Panc1 (cell line): ENCODE measurements at places on chromosomes 13 and 19.

GRCh38 chr19:18543814-18544475, 572 bp upstream of the FKBP8 start:
- DNase-seq: peak; percentile 41

DNA sequence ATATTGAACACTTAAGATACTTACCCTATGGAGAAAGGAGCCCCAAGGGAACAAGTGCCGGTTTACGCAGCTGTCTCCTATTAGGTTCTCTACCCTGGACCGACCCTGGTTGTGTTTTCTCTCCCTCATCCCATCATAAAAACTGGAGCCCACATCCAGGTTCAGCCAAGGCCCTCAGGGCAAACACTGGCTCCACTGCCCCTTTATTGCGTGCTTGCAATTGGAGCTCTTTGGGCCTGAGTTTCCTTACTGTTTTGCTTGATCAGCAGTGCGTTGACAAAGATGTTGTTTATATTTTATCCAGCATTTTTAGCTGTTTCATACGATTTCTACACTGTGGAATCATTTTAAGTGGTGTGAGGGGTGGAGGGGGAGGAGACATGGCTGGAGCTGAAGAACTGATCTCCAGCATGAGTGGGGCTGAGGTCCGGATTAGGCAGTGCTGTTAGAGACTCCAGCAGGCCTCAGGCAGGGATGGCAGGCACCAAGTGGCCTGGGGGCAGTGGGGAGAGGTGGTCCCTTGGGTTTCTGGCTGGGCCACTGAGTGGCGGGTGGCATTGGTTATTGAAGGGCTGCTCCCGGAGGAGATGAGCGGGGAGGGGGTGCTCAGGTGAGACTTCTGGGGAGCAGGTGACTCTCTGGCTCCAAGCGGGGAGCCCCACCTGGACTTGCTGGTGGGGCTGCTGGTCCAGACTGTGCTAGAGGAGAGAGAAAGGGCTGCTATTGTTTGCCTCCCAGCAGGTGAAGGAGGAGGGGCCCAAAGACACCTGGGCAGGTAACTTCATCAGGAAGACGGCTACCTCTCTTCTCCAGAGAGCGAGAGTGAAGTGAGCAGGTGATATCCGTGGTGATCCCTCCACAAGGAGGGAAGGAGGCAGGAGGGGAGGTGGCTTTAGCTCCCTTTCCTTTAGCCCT, 62.4 kb upstream of the RNF113B start:
- DNase-seq: no peak

DNA sequence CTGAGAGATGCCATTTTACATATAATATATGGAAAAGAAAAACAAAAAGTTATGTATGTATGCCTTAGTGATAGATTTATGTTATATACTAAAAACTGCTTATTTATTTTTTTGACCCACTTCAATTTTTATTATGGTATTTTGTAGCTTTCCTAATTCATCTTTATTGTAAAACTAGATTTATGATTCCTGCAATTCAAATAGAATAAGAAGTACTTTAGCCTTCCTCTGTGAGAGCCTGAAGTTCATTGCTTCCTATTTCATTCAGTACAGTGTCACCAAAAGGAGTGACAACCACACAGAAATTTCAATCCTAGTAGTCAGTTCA, 158.1 kb downstream of the RGCC start:
- DNase-seq: no peak

DNA sequence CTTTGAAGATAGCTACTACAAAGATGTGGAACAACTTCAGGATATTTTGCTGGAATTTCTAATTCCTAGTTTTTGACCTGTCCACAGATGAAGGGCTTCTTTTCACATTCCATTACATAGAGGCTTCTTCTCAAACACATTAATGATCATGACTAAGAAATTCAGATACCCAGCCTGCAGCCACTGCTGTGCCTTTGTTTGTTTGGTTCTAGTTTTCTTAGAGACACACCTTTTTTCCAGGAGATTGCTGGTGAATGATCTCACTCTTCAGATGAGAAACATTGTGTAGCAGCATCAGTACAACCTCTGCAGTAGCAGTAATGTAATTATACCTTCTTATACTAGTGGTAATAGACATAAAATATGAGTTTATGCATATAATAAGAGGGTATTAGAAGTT, 5.0 kb downstream of the TDRD3 start:
- no peak for DNase-seq

DNA sequence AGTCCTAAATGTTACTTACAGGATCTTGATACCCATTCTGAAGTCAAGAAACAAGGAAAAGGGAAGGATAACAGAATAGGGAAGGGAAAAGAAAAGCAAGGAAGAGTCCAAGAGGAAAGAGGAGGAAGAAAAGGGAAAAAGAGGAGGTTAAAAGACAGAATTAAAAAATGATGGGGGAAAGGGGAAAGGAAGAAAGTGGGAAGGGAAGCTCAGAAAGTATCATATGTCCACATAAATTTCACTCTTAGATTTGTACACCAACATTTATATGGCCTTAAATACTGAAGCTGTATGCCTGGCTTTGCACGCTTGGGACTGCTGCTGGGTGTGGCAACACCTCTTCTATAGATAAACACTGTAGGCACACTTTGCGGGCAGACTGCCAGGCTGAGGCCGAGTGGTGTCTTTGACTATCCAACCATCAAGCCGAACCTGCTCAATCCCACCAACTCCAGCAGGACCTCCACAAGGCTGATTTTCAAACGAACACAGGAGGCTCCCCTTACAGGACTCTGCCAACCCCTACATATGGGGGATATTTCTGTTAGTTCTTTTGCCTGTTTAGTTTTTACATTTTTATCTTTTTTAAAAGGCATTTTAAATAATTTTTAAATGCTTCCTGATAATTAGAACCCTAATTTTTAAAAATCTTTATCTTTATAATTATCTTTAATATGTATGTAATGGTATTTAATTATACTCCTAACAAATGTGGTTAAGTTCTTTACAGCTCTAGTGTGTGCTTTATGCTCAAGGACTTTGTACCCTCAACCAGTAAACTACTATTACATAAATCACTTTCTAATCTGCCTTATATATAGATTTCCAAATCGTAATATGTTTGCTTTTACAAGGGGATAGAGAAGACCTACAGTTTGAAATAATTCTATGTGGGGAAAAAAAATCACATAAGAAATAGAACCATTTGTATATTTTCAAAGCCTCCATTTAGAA, 154.2 kb downstream of the DIAPH3 start:
- DNase-seq: no peak

DNA sequence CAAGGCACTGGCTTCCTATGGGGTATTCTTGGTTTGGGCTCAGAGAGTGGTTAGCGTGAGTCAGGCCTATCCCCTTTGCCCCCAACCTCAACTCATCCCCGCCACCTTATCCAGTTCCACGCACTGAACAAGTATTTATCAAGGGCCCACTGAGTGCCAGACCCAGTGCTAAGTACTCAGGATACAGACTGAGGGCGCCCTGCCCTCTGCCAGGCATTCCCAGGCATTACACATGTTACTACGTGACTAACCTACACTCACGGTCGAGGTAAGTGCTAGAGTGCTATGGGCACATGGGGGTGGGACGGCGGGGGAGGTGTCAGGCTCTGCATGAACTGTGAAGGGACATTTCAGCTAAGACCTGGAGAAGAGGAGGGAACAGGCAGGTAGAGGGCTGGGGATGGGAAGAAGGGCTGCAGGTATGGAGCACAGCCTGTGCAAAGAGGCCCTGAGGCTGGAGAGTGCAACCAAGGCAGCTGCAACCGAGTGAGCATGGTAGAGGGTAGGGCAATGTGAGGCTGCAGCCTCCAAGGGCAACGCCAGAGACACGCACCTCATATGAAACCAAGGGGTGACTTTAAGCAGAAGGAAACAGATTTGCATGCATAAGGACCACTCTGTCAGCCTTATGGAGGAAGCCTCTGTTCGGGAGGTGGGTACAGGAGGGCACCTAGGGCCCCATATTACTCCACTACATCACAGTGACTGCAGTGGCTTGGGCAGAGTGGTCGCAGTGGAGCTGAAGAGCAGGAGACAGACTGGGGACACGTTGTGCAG, 22.5 kb downstream of the DHRS12 start:
- no peak for DNase-seq

GRCh38 chr13:39685652-39686051, 30.2 kb downstream of the COG6 start:
- no peak for DNase-seq
